ENCODE measurements at places on chromosomes 2 and 18.

- no peak for DNase-seq
These were observed 1.6 kb downstream of the SERPINB8 start for GRCh38 chr18:63971320-63972001.

GRCh38 chr2:121272596-121272995, 12.4 kb downstream of the TFCP2L1 start:
- no peak for DNase-seq

- DNase-seq: no peak
These were observed 9.3 kb downstream of the SEC11C start for GRCh38 chr18:59149007-59149406.

DNA sequence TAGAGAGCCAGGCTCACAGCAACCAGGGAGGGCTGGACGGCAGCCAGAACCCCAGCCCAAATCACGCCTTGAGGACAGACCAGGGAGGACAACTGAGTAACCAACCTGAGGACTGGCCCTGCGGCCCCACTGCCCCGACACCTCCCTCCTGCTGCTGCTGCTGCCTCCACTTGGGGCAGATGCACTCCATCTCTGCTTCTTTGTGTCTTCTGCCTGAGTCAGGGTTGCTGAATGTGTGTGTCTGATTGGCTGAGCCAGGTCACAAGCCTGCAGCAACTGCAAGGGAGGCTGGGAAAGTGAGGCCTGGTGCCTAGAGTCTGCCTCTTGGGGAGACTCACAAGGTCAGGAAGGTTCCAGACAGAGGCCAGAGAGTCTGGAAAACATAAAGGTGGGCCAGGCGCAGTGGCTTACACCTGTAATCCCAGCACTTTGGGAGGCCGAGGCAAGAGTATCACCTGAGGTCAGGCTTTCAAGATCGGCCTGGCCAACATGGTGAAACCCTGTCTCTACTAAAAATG, 83.4 kb downstream of the ZFP36L2 start:
- no peak for DNase-seq

GRCh38 chr2:236934656-236935055, 151.0 kb upstream of the COPS8 start:
- no peak for DNase-seq

GRCh38 chr18:69872661-69873060, 75.0 kb downstream of the CD226 start:
- no peak for DNase-seq

DNA sequence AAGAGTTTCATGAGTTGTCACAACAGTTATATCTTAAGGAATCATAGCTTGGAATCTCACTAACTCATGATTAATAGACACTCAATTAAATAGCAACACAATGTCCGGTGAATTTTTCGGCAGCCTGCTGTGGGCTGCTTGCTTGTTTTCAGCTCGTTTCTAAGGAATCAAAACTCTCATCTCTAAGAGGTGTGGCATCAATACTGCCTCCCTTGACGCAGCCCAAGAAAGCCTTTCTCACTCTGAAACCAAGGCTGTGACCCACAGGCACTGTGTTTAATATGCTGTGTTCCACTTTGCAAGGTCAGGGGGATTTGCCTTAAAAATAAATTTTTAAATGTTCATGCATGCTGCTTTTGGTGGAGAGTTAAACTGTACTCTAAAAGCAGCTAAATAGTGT, 5.4 kb downstream of the DCC start:
- DNase-seq: no peak

GRCh38 chr18:51751901-51752300, 554.4 kb upstream of the MEX3C start:
- no peak for DNase-seq

- no peak for DNase-seq
These were observed 17.2 kb upstream of the NAPG start for GRCh38 chr18:10508591-10508990.

DNA sequence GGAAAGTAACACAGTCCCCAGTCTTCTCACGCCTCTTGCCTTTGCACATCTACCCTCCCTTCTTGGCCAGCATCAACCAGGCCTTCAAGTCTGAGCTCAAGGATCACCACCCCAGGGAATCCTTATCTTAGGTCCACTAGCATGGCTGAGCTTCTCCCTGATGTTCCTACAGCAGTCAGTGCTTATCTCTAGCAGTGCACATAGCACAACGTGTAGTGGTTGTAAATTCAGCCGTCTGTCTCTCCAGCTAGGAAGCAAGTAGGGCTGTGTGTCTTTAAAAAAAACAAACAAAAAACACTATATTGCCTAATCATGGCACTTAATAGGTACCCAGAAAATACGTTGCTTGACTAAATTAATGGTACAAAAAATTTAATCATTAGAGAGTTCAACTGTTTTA, 29.2 kb downstream of the KCNG3 start:
- no peak for DNase-seq

- DNase-seq: no peak
These were observed 13.5 kb downstream of the GAD1 start for GRCh38 chr2:170830166-170830565.

- DNase-seq: no peak
These were observed 4.9 kb upstream of the SLC14A1 start for GRCh38 chr18:45719106-45719505.

DNA sequence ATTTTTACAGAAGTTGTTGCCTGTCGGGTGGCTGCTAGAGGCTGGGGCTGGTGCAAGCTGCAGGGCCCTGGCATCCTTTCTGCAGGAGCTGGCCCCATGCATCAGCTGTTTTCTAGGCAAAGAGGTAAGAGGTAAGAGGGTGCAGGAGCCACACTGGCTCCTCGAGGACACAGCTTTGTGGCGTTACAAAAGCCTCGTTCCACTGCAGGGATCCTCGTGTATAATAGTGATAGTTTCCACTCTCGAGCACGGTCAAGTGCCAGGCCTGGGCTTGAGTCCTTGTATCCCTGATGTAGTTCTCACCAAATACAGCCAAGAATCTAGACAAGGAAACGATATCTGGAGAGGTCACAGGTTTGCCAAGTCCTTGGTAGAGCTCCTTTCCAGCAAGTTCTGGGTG, 33.2 kb upstream of the FHOD3 start:
- DNase-seq: no peak

DNA sequence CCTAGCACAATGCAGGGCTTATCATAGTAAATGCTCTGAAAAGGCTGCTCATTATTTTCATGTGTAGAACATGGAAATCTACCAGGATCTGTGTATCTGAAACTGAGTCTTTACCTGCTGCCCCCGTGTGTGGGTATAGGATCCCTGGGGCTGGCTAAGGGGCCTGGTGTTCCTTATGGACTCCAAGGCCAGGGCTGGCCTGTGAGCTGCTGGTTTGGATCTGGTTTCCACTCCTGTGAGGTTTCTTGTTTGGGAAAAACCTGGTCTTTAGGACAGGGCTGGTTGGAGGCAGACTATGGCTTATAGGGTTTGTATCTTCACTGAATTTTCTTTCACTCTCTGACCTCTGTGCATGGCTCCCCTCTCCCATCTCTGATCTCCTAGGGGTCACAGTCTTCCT, 80.8 kb downstream of the DYSF start:
- no peak for DNase-seq
